ENCODE measurements at places on chromosomes 2 and 18. TPM values are rescaled to one million over a fixed set of nuclear protein-coding genes. Genes with fewer than 3 reads are reported as not detected.

The IL36B gene
- not detected for polyA plus RNA-seq

The FER1L5 gene
- not detected for polyA plus RNA-seq

The TMEM200C gene
- polyA plus RNA-seq = not detected

The CRYBA2 gene
- not detected for polyA plus RNA-seq

The CCDC148 gene
- polyA plus RNA-seq = not detected

The ZNF512 gene
- 38.5 TPM for polyA plus RNA-seq

The AKAIN1 gene
- polyA plus RNA-seq = not detected

The TMEM198 gene
- not detected for polyA plus RNA-seq

The OTOS gene
- not detected for polyA plus RNA-seq

The TTC27 gene
- polyA plus RNA-seq = 24.4 TPM

The COL5A2 gene
- polyA plus RNA-seq = 0.05 TPM

The SPDYA gene
- polyA plus RNA-seq = 0.14 TPM

The SLC11A1 gene
- polyA plus RNA-seq = 0.92 TPM

The DOK6 gene
- polyA plus RNA-seq = 0.04 TPM

The PDE11A gene
- polyA plus RNA-seq = not detected

The CRACDL gene
- polyA plus RNA-seq = 0.25 TPM

The NEUROD1 gene
- not detected for polyA plus RNA-seq

The RAX gene
- not detected for polyA plus RNA-seq

The GLS gene
- polyA plus RNA-seq = 27.0 TPM

The FHOD3 gene
- not detected for polyA plus RNA-seq

The CTAGE1 gene
- polyA plus RNA-seq = not detected

The KCNIP3 gene
- not detected for polyA plus RNA-seq

The ELOA2 gene
- not detected for polyA plus RNA-seq

The IL36G gene
- not detected for polyA plus RNA-seq

The LDAH gene
- 14.9 TPM for polyA plus RNA-seq

The ECEL1 gene
- polyA plus RNA-seq = not detected

The MEIS1 gene
- not detected for polyA plus RNA-seq

The NLRC4 gene
- polyA plus RNA-seq = 0.24 TPM

The GMCL1 gene
- 37.8 TPM for polyA plus RNA-seq

The COL6A3 gene
- polyA plus RNA-seq = 0.56 TPM

The GAREM2 gene
- polyA plus RNA-seq = 0.14 TPM

The RTP5 gene
- not detected for polyA plus RNA-seq

The MLPH gene
- polyA plus RNA-seq = not detected

The PSMD14 gene
- 50.9 TPM for polyA plus RNA-seq

The RUFY4 gene
- not detected for polyA plus RNA-seq
